ENCODE measurements at places on chromosomes 3 and 15. TPM values are rescaled to one million over a fixed set of nuclear protein-coding genes. Genes with fewer than 3 reads are reported as not detected.
A peak's percentile ranks its signal among the peaks of the same experiment; 100 is the strongest.

The CCDC54 gene
- not detected for polyA plus RNA-seq

GRCh38 chr3:65334045-65334665 is 646.4 kb upstream of the ADAMTS9 start:
- no peak for DNase-seq

DNA sequence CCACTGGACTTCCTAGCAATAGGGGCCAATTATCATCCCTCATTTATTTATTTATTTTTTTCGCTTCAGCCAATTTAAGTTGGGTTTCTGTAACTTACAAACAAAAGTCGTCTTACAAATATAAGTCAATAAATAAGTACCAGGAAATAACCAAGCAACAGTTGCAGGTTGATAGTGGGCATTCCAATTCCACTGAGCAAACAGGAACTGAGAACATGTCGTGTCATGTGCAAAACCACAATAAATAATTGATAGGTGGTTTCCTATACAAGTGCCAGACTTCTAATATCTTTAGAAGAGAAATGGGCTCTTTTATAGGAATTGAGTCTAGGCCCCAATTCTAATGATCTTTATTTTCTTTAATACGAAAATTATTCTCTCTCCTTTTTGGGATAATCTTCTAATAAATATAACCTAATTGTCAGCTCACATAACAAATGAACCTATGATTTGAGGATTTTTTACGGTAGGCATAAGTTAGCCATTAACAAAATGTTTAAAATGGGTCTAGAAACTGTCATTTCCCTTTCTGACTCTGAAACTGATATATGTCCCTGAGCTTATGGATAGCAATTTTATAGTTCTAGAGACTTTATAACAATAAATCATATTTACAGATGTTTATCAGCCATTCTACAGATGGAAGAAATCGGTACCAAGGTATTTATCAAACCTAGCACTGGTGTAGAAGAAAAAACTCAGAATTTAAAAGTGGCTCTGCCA is 571.8 kb downstream of the FOXP1 start:
- DNase-seq: peak; percentile 71

DNA sequence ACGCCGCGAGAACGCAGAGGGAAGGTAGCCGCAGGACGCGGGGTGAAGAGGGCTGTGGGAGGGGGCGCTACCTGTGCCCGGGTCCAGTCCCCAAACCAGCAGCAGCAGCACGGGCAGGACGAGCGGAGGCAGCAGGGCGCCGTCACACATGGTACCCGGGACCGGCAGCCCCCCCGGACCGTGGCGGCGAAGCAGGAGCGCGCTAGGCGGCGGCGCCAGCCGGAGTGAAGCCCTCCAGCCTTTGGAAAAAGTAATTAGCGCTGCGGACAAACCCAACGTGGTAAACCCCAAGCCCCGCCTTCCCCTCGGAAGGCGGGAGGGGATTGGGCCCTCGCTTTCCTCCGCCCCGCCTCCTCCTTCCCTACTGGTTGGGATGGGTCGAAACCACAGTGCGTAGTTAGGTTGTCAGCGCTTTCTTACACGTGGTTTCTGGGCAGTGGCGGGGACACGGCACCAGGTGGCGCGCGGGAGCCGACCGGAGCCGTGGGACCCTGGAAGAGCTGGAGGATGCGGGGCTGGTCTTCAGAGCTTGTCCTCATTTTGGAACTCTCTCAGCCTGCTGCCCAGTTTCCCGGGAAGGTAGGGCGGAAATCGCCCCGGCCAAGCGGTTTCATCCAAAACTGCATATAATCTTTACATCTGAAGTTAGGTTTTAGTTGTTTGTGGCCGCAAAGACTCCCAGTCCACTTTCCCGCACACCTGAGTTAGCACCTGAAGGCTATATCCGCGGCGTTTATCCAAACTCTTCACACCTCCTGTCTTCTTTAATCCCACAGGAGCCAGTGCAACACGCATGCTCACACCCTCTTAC is at the start of gene ADAMTS17:
TSS of gene ADAMTS17 (minus strand) at position 226 of the 811 bp plus-strand sequence. CDS start at position 150, 76 bp downstream.
- peak; percentile 59 for DNase-seq
